Sciatic nerve (tissue), 2 donors: ENCODE measurements at places on chromosomes 1 and 21.

DNA sequence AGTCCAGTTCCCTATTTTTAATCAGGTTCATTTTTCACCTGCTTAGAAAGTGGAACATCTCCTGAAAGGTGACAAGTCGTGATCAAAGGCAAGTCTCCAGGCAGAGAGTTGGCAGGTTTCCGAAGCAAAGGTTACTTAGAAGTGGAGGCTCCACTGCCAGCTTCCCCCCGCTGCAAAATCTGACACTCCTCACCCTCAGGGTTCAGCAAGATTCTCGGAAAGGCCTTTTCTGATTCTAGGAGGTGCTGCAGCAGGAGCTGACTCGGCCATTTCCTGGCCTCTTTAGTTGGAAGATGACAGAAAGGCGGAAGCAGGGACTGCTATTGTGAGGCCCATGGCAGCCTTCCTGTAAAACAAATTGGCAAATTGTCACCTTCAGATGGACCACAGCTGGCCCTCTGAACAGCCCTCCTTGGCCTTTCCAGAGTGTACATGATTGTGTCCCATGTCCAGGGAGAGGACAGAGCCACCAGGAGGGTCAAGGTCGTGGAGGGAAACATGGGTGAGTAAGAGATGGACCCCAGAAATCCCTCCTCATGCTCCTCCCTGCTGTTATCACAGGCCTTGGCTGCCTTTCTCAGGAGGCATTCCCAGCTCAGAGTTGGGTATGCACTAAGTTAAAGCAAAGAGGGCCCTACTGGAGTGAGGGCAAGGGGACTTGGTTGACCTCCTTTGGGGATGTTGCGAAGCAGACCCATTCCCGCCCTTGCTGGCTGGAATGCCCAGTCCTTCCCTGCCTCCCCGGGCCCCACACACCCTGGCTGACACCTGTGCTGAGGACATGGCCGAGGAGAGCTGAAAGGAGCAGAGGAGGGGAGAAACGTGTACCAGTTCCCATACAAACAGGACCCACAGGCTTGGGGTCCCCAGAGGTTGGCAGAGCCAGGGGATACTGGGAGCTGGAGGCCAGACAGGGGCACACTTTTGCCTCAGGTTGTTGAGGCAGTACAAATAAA lies 115.5 kb upstream of the IRF2BP2 start:
- DNase-seq, result peak; percentile 68

- no peak for DNase-seq
Measured at GRCh38 chr1:156959925-156960324, 39.5 kb downstream of the LRRC71 start.

DNA sequence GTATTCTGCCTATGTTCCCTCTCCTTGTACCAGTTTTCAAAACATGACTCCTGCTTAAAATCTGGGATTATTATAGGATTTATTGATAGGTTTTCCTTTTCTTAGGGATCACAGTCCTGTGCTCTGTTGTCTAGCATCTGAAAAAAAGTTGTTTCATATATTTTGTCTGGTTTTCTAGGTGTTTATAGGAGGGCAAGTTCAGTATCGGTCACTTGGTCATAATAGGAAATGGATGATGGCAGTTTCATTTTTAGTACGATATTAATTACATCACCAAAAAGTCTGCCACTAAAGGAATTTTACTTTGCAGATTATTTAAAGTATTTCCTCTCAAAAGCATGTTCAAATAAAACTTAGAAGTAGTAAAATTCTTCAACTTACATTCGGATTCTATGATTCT lies 94.4 kb downstream of the RASAL2 start:
- DNase-seq, result no peak

- no peak for DNase-seq
Measured at GRCh38 chr1:11741919-11742558, 6.1 kb downstream of the AGTRAP start.

DNA sequence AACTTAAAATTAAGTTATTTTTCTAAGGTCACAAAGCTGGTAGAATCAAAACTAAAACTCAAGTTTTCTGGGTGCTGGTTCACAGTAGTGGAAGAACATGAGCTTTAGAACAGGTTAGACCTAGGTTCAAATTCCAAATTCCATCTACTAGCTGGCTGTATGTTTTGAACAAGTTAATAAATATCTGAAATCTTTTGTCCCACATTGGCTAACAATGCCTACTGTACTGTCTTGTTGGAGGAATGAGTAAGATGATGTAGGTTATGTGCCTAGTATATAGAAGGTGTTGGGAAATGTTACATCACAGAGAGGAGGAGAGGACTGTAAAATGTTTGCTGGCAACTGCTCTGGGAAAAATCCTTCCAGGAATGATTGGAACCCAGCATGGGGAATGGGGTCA lies 14.0 kb upstream of the CD247 start:
- DNase-seq, result no peak

GRCh38 chr1:36956570-36956969 lies 77.7 kb downstream of the GRIK3 start:
- no peak for DNase-seq

DNA sequence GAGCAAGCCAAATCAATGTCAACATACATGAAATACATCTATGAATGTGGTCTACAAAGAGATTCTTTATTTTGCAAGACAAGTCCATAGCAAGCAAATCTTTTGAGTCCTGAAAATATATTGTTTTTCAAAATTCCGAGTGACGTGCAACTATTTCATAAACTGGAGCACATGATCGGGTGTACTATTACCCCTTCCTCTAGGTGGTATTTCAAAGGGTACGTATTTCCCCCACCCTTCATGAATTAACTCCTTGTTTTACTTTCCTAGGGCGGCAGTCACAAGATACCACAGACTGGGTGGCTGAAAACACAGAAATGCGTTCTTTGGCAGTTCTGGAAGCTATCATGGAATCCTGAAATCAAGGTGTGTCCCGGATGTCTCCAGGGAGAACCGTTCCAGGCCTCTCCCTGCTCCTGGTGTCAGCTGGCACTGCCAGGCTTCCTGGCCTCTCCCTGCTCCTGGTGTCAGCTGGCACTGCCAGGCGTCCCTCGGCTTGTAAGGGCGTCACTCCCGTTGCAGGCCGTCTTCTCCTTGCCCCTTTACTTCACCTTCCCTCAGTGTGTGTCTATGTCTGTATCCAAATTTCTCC lies 55.3 kb downstream of the RIPK4 start:
- DNase-seq, result no peak

DNA sequence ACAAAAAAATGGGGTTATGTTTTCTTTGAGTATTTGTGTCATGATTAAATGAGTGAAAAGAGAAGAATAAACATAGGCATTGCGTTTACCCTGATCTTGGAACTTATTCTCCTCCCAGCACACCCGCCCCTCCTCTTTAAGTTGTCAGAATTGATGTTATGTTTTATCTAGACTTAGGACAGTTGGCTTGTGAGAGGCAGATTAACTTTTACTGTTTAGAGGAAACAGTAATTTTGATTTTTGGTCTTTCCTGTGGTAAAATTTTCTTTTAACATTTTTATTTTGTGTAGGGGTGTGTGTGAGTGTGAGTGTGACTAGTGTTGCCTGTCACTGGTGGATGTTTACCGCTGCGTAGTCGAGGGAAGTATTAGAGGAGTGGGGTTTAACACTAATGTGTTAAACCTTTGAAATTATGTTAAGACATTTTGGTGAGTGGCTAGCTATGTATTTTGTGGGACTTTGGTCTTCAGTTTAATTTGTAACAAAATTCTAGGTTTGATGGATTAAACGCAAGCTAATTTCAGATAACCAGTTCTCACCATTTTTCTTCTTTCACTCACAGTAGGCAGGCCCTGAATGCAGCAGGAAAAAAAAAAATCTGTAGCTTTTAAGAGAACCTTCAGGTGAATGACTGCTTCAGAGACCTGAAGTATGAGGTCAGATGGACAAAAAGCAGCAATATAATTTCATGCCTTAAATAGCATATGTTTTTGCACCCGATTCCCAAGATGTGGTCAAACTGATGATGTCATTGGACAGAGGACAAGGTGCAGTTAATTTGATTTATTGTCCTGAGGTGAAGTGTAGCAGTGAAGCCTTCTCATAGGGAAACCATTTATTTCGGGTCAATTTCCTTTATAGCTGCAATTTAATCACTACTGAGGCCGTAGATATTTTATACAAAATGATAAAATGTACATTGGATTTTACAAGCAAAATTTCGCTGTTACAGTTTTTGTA lies 2.7 kb downstream of the POU2F1 start:
- no peak for DNase-seq

DNA sequence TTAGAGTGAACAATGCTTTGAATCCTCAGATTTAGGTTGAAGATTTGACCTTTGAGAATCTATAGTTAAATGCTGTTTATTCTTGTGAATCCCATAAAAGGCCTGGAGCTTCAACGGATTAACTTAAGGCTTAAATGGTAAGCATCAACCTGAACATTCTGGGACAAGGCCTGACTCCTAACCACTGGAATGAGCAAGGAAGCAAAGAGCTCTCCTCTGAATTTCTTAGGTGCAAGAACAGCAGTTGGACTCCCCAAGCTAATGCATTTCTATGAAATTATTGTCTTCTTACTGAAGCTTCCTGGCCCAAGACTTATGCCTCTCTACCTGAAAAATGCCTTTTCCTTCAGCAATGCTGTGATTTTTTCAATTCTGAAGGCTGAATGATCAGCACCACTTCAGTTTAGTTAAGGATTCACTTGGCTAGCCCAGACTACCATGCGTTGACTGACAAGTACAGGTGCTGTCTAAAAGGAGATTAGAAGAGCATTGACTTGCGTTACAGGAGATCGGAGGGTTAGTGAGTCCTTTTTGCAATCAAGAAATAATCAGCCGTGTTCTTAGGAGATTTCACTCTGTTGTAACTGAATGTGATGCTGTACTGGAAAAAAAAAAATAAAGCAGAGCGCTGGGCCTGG lies 178.5 kb downstream of the ZC3H11B start:
- DNase-seq, result no peak

GRCh38 chr1:175320804-175321203 lies 128.2 kb upstream of the KIAA0040 start:
- no peak for DNase-seq

DNA sequence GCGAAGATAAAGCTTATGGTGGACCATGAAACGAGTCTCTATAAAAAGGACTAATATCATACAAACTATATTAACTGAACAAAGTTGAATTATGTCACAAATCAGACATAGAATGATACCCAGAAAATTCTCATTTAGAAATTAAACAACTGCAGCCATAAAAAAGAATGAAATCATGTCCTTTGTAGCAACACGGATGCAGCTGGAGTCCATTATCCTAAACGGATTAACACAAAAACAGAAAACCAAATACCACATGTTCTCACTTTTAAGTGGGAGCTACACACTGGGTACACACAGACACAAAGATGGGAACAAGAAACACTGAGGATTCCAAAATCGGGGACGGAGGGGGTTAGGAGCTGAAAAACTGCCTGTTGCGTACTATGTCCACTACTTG lies 11.5 kb downstream of the COP1 start:
- no peak for DNase-seq

- DNase-seq, result no peak
Measured at GRCh38 chr1:246526915-246527314, 19.8 kb upstream of the SMYD3 start.
